Pancreas (tissue), 10 donors: ENCODE measurements at places on chromosomes 5 and 9. TPM values are rescaled to one million over a fixed set of nuclear protein-coding genes. Genes with fewer than 3 reads are reported as not detected.
A peak's percentile ranks its signal among the peaks of the same experiment; 100 is the strongest.

- DNase-seq: no peak
These were observed 26.5 kb downstream of the TMEFF1 start for GRCh38 chr9:100499460-100499859.

Gene PCDHGA7
- 2.0 TPM for total RNA-seq

- no peak for DNase-seq
These were observed 283.8 kb upstream of the DMRT1 start for GRCh38 chr9:557601-558201.

DNA sequence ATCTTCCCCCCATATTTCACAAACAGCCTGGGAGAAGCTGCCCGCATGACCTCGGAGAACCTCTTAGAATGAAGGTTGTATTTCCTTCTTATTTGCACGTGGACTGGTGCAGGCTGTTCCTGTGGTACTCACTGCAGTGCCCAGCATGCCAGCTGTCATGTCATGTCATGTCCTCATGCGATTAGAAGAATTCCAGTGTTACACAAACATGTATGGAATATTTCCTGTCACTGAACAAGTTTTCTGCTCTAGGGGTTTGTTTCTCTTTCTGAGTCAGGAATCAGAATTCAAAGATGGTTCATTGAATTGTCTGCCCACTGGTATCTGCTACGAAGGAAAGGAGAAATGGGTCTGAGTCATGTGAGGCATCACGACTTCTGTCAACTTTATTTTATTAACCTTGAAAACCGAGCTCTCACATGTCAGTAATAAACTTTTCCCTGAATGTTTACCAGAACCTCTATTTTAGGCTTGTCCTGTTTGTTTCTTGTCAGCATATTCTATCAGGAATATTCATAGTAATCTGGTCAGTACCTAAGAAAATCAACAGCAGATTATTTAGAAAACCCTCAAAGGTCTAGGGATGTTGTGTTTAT is 415.6 kb downstream of the GADD45G start:
- no peak for DNase-seq

DNA sequence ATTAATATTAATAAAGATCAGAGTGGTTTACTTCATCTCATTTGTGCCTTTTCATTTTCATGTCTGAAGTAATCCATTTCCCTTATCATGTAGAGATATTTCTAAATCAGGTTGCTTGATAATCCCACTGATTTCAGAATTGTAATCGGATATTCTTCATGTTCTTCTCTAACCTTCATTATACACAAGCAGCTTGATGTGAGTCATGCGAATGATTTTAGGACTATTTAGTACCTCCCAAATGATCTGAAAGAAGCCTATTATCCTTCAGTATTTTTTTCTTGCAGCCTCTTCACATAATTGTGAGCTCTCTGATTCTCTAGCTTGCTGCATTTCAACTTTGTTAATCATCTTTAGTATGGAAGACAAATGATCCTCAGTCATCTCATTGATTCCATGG is 182.0 kb downstream of the GIN1 start:
- DNase-seq: no peak

Gene CER1
- not detected for total RNA-seq

Gene LCN9
- total RNA-seq: not detected

DNA sequence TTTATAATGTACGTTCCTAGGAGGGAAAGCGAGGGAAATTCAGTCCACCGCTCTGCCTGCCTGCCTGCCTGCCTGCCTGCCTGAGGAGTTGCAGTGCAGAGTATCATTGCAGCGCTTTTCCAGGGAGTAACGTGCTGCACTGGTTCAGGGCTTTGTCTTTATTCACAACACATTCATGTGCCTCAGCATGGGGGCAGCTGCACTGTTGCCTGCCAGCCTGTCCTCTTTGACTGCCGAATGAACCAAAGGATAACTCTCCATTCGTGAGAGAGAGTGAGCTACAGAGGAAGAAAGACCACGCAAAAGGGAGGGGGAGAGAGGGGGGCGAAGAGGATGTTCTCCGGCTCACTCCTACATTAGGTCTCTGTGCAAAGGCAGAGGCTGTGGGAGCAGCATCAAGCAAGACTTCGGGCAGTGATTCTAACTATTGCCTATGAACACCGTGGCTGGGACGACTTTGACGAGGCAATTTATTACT is 791.2 kb downstream of the MAT2B start:
- DNase-seq: no peak

Gene KIF4B
- total RNA-seq: not detected

Gene ADAMTS12
- 0.37 TPM for total RNA-seq

Gene FOXD4L4
- 0.29 TPM for total RNA-seq

GRCh38 chr5:74406844-74407243 is 233.7 kb downstream of the ENC1 start:
- no peak for DNase-seq

DNA sequence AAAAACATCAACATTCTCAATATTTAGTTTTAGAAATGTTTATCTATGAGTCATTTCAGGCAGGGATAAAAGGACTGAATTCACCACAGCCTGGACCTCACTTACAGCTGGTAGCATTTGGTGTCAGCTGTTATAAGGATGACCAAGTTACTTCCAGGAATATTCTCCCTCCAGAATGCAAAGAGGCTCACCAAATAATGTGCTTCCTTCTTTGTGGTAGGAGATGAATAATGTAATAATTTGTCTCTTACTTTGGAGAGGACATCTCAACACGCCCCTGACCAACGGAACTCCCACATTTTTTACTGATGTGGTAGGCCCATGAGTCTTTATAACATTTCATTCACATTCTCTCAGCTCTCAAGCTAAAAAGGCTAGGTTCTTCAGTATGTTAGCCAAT is 825.9 kb upstream of the GRAMD2B start:
- no peak for DNase-seq

DNA sequence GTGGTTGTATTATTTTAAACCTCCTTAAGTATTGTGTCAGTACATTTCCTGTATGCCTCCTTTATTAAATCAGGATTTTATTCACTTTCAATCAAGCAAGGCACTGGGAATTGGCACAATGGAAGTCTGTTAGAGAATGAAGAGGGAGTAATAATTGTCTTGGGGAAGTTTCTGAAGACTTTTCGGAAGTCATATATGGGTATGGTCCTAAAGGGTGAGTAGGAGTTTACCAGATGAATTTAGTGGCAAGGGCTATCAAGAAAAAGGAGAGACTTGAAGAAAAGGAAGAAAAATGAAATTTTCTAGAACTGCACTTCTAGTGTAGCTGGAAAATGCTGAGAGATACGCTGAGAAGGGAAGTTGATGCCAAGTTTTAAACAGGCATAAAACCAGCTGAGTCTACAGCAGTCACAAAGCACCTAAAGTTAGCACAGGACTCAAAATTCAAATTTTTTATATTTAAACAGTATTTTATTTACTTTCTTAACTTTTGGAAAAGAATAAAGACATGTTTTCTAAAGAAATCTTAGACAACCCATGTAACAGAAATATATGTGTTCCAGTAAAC is 184.9 kb downstream of the SMC2 start:
- no peak for DNase-seq

DNA sequence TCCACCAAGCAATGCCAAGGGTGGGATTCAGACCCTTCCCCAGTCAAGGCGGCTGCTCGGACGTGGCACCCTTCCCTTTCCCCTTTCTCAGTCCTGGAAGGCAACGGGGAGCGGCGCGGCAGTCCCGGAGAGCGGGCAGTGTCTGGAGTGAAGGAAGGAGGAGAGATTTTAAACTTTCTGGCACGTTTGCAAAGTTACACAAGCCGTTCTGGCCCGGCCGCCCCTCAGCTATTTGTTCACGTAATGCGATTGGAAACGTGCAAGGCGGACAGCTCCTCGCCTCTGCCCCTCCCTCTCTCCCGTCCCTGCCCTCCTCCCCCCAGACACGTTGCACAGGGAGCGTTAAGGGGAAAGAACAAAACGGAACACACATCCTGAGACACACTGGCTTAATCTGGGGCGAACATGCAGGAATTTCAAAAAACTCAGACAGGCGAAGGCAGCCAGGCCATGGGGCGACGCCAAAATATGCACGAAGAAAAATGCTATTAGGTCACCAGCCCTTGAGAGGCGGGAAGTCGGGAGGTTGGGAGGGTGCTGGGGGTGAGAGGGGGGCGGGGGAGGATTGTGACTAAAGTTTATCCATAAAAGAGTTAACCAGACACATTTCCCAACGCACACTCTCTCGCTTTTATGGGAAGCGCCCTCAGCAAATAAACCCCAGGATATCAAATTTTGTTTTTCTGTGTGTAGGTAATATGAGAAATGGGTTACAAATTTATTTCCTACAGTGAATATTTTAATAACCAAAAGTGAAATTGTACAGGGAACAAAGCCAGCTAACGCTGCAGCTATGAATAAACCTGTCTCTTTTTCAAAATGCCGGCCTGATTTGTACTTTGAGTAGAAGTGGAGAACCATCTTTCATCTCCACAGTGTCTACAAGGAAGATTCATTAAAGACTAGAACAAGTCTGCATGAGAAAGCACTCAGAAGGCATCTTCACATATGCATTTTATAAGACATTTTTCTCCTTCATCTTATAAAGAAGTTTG is at the start of gene LOX:
Gene LOX, minus strand, starts transcription at position 144 of the 995 bp plus-strand sequence. CDS start 274 bp downstream, outside the sequence.
- peak; percentile 50 for DNase-seq
